ENCODE measurements at places on chromosomes 5 and 9.

GRCh38 chr5:159471904-159472303 lies 141.6 kb upstream of the IL12B start:
- DNase-seq, result no peak

DNA sequence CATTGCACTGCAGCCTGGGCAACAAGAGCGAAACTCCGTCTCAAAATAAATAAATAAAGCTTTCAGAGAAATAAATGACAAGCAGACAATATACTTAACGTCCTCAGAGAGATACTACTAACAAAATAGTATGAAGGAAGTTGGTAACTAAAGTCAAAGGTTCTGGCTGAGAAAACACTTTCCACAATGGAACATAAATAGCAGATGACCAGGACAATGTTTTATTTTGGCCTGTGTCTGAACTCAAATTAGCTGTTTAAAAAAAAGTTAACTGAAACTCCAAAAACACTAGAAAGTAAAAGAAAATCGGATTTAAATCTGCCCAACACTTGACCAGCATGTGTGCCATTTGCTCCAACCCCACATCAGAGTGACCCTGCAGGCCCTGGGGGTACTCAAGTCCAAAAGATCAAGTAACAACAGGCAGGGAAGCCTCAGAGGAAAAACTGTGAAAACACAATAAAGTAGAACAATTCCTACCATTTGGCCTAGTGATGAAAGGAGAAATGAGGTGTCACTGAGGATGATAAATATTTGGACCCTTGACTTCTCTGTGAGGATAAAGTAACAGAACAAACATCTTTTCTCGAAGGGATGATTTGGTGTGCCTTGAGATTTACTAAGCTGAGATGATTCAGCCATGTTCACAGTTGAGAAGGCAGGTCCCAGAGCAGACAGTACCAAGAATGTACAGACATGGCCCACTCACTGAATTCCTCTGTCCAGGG lies 47.7 kb downstream of the LHFPL2 start:
- peak; percentile 80 for DNase-seq

DNA sequence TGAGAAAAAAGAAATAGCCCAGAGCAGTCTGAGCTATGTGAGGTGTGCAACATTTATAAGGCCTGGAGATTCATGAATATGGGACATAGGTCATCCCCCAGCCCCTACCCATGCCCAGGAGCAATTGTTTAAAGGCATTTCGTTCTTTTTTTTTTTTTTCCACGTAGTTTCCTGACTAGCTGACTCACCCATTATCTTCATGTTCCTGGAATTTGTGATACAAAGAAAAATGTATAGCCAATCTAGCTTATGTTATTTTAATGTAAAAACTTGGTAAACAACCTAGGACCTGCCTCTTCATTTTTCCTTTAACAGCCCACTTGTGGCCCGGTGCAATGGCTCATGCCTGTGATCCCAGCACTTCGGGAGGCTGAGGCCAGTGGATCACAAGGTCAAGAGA lies 81.3 kb downstream of the OSTF1 start:
- DNase-seq, result peak; percentile 41

DNA sequence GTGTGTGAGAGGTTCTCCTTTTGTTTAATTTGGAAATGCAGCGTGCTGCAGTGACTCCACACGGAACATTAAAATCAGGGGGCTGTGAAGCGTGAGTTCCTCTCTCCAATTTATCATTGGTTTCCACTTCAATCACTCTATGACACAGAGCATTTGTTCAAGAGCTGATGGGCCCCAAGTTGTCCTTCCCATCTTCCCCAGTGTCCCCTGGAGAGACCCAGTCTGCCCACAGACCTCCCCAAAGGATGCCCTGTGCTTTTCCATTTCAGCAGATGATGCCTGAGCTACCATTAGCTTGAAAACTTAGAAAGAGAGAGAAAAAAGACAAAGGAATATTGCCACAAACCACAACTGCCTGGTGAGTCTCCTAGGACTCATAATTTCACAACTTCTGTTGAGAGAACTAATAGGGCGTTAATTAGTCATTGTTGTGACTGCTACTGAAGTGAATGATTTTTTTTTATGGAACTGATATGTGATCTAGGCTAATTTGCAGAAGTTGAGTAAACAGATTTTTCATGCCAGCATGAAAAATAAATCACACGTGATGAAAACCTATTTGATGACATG lies 772.7 kb downstream of the SEMA5A start:
- DNase-seq, result no peak

- no peak for DNase-seq
Observed at GRCh38 chr5:55149308-55149795, 10.6 kb upstream of the GPX8 start.

- DNase-seq, result no peak
Observed at GRCh38 chr9:92627651-92628050, 42.3 kb downstream of the IPPK start.

GRCh38 chr5:114243281-114243971 lies 118.4 kb upstream of the KCNN2 start:
- peak; percentile 69 for DNase-seq

- DNase-seq, result no peak
Observed at GRCh38 chr5:178995341-178995690, 196 bp upstream of the GRM6 start.

- DNase-seq, result no peak
Observed at GRCh38 chr5:112534611-112535255, 115.7 kb upstream of the EPB41L4A start.

GRCh38 chr5:156486394-156487238 lies 159.7 kb downstream of the SGCD start:
- no peak for DNase-seq

GRCh38 chr9:103014242-103014641 lies 19.1 kb downstream of the CYLC2 start:
- no peak for DNase-seq

DNA sequence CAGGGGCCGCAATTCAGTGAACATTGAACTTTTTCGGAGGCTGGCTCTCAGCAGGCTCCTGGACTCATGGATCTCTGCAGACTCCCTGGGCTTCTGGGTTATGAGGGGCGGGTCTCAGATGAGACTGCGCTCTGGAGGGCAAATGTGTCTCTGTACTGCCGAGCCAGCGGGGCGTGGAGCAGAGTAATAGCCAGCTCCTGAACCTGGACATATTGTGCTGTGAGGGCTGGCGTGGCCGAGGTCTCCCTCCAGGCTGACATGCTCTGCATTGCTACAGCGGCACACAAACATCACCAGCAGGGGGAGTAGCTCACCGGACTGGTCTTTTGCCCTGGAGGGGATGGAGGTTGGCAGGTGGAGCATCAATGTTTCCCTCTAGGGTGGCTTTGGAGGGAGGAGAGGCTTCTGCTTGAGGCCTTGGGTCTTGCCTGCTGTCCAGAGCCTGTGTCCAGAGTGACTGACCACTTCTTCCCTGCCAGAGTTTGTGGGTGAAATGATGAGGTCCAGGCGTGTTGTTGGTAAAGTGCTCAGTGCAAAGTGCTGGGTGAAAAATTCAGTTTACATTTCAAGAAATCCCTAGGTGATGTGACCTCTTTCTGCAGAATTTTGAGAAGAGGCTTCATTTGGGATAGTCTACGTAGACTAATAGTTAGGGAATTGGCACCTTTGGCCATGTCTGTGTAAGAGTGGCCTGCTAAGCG lies 10.9 kb upstream of the GADD45G start:
- peak; percentile 13 for DNase-seq

DNA sequence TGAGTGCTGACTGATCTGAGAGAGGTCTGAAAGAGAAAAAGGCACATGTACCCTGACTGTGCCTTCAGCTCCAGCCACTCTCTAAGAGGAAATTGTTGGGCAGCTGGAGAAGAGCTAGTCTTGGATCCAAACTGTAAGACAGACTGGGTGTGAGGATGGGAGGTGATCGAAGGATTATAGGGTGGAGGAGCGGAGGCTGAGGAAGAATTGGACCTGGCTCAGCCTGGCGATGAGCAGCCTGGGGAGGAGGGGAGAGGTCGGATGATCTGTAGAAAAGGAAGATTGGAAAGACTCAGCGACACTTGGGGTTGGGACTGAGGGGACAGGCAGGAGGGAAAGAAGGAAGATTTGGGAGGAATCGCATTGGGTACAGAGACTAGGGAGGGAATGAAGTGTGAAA lies 98.6 kb upstream of the SLC25A48 start:
- no peak for DNase-seq

DNA sequence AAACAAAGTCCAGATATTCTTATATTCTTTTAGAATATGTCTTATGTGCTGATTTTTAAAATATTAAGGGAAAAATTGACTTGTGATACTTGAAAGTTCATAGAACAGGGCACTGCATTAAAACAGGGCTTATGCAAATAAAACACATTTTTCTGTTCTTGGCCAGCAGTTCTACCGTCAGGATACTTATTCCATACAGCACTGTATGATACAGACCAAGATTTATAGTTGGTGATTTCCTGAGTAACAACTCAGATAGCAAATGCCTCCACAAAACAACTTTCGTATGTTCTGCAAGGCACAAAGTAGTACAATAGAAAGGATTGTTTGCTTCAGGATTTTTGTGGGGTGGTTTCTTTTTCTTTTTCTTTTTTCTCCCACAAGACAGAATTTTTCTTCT lies 70.0 kb downstream of the F2RL2 start:
- no peak for DNase-seq

DNA sequence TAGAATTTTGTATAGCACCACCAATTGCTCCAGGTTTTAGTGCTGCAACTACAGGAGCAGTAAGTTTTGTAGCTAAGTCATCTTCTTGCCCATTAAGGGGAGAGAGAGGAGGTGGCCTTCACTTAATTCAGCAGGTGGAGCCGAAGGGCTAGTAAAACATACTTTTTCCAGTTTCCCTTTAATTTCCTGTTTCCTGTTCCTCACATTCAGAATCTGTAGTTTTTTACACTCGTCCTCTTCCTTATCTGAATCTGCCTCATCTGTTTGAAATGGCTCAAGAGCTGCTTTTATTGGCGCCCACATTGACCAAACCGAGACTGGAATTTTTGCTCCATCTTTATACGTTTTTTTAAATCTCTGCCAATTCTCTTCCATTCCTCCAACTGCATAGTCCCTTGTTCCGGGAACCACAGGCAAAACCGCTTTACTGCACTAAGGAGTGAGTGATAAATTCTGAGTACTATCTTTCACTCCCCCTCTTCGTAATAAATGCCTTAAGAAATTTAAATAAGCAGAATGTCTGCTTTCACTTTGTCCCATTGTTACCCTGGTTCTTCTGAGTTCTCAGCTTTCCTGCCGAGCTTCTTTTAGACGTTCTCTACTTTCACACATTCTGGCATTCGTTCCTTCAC lies 133.9 kb downstream of the DROSHA start:
- no peak for DNase-seq

- DNase-seq, result no peak
Observed at GRCh38 chr9:126058011-126058531, 268.6 kb upstream of the MVB12B start.

DNA sequence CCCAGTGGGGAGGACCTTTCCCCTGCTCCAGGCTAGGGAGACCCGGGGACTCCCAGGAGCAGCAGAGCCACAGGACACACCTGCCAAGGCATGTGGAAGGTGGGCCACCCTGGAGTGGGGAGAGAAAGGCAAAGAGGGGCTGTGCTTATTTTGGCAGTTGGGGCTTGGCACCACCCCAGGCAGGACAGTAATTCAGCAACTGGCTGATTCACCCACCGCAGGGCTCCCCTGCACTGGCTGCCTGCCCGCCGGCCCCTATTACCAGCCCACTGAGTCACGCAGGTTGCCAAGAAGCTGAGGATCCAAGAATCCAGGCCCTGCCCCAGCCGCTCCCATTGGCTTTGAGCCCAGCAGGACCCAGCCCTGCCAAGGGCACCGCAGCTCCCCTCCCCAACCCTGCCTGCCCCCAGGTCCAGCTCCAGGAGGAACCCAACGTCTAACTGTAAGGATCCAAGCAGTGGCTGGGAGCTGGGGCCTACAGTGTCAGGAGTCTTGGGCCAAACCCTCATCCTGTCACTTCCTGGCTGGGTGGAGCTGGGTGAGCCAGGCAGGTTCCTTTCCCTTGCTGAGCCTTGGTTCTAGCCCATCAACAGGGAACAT lies 14.2 kb upstream of the RALGDS start:
- DNase-seq, result peak; percentile 96

GRCh38 chr5:140239461-140239860 lies 63.4 kb downstream of the PFDN1 start:
- no peak for DNase-seq

DNA sequence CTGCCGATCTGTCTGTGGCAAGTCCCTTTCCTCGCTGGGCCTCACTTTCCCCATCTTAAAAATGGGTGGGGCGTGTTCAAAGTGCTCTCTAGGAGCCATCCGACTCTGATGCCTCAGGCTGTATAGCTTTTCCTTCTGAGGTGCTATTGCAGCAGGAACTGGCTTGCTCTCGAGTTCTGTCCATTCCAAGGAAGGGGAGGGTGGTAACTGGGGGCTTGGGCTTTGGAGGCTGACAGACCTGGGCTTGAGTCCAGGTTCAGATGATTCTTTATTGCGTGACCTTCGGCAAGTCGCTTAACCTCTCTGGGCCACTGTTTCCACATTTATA lies 139.5 kb downstream of the RGS3 start:
- DNase-seq, result no peak

GRCh38 chr9:134967547-134967930 lies 49.8 kb upstream of the FCN1 start:
- DNase-seq, result no peak

DNA sequence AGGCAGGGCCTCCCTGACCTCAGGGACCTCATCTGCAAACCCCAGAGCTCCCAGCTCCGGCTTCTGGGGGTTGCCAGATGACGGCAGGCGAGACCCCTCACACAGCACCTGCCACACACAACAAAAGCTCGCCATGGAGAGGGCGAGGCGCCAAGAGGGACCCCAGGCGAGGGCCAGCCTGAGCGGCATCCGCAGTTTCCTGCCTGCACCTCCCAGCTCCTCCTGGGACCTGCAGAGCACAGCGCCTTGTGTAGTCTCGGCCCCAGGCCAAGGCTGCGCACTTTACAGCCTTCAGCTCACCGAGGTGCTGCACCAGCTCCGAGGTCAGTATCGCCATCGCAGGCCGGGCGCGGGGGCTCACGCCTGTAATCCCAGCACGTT lies 82.4 kb upstream of the ADAMTS2 start:
- no peak for DNase-seq

GRCh38 chr5:175576096-175576495 lies 81.8 kb upstream of the HRH2 start:
- no peak for DNase-seq

- DNase-seq, result no peak
Observed at GRCh38 chr5:140093179-140093578, 20.7 kb upstream of the PURA start.

- DNase-seq, result no peak
Observed at GRCh38 chr9:89305868-89306267, 5.1 kb upstream of the CKS2 start.

GRCh38 chr9:91275655-91276054 lies 86.1 kb downstream of the AUH start:
- no peak for DNase-seq

- DNase-seq, result no peak
Observed at GRCh38 chr9:3608011-3608410, 82.2 kb upstream of the RFX3 start.

All from astrocyte of the spinal cord (primary cell).